Neuronal stem cell (in vitro differentiated cells): ENCODE measurements at places on chromosomes 16 and 17.

DNA sequence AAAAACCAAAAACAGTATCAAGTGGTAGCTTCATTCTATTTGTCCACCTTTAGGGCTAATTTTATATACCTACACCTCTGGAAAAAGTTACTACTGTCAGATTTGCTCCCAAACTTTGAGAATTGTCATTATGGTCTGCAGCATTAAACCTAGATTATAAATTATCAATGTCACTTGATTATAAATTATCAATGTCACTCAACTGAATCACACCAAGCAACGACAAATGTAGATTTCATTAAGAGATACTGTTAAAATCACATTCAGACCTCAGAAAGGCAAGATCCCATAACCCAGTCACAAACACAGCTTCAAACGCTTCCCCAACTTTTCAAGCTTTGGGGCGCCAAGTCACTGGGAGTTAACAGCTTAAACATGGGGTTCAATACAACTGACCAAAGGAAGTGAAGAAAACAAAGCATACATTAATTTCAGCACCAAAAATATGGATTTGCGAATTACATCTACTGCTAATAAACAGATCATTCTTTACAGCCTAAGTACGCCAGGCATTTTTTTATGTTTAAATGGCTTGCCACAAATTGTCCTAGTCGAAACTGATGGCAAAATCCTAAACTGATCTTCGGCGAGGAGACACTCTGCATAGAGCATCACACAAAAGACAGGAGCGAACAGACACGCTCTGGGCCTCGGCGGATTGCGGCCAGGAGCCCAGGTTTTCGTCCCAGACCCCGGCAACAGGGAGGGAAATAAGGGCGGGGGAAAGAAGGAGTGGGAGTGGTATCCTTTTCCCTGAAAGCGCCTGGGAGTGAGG, 981 bp downstream of the GLG1 start:
- no peak for DNase-seq

DNA sequence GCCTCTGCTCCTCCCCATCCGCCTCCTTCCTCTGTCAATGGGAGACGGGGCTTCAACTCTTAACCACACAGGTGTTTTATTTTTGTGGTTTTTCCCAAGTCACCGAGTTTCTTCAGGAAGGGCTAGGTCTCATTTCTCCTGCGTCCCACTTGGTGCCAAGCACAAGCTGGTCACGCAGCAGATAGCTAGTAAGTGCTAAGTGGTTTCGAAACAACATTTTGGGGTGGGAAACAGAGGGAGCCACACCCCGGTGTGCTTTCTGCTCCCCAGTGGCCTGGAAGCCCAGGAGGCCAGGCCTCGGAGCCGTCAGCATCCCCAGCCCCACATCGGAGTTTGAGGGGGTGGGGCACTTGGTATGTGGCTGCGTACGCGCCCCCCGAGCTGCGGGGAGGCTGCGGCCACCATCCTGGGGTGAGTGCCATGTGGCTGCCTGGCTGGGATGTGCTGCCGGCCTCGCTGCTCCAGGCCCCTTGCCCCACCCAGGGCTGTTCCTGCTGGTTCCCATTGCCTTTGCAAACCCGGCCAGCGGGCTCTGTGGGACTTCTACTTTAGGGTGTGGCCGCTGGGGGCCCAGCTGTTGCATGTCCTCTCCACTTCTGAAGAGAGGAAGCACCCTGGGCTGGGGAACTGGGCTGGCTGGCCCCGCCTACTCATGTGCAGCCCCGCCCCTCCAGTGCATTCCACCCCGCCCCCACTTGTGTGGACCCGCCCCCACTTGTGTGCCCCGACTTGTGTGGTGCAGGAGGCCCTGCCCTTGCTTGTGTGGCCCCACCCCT, 55.6 kb downstream of the BAIAP2 start:
- DNase-seq: no peak

DNA sequence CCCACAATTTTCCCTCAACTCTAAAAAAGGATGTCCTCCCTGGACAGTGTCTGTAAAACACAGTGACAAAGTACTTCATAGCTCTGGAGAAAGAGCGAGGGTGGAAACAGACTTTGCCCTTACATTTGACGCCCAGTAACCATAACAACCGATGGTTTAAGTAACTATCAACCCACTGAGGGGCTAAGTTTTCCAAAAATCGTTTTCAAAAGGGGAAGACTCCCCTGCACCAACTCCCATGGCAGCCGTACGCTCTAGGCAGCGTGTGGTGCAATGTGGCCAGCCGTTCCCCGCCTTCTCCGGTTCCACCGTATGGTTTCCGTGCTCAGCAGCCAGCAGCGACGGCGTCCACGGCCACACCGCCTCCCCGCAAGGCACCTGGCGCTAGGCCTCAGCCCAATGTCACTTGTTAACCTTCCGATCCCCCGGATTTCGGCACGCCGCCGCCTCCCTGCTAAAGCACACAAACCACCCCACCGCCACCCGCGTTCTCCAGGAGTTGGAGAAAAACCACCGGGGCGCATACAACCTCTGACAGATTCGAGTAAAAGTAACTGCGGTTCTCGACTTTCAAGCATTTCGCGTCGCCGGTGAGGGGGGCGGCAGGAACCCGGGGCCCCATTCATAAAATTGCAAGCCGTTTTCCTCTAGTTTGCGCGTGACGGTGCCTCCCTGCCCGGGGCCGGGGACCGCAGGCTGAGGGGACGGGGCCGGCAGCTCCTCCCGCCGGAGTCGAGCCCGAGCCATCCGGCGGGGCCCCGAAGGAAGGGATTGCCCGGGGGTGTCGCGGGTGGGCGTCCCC, 661 bp downstream of the TEX2 start:
- DNase-seq: no peak

- no peak for DNase-seq
These were observed 38.4 kb downstream of the SOX9 start for GRCh38 chr17:72158895-72159885.

DNA sequence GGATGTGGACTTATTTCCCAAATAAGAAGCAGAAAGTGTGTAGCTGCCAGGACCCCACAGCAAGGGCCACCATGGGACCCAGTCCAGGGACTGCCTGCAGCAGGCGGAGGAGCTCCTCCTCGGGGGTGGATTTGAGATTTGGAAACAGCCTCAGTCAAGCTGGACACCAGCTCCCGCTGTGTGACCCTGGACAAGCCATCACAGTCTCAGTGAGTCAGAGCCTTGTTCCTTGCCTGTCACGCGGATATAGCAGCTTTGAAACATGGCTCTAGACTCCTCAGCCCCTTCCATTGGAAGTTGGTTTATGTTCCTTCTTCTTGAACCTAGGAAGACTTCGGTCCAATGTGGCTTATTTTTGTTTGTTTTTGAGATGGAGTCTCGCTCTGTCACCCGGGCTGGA, 12.5 kb upstream of the DPEP1 start:
- no peak for DNase-seq

DNA sequence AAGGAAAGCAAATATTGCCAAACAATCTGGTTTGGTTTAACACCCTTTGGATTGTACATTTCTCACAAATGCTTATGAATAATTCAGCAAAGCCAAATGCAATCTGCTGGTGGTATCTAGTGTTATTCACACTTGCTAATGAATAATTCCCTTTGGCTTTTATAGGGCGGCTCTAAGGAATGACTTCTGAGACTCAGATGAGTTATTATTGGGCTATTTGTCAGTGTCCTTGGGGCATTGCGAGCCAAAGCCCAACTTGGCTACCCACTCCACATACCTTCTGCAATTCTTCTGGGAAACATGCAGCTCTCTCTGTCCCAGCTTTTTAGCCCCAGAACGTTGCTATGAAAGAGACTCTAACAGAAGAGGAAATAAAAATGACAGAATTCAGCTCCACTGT, 41.1 kb downstream of the FTO start:
- no peak for DNase-seq

GRCh38 chr17:57574040-57574513, 171.0 kb downstream of the CCDC182 start:
- DNase-seq: no peak

DNA sequence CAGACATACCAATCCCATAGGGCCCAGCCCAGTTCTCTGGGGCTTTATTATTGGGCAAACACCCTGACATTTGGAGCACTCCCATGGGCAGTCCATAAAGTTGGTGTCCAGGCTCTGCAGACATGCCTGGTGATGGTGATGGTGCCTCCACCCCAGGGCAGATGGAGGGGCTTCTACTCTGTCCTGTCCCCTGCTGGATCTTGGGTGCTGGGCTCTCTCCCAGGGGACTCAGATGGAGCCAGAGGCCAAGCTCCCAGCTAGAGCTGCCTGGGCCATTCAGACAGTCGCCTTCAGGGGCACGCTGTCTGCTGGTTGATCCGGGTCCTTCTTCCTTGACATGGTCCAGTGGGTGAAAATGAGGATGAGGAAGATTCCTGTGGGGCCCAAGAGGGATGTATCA, 10.6 kb downstream of the CDH16 start:
- no peak for DNase-seq
